ENCODE measurements at places on chromosomes 1 and 21.
A peak's percentile ranks its signal among the peaks of the same experiment; 100 is the strongest.

- DNase-seq = no peak
These were observed 433 bp upstream of the DMBX1 start for GRCh38 chr1:46489169-46489637.

GRCh38 chr1:44994309-44994898, 8.0 kb upstream of the EIF2B3 start:
- DNase-seq = no peak

DNA sequence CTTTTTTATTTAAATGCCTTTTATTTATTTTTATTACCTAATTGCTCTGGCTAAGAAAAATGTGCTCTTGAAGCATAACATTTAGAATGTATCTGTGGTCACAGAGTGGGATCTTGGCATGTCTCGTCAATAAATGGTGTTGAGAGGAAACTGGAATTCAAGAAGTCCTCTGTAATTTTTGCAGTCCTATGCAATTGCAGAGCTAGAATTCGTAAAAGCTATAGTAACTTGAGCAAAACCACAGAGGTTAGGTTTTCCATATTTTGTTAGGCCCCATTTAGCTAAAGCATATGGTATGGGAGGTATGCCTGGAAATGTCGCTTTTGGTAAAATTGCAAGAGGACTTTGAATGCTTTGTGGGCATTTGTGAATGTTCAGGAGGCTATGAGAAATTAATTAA, 466.7 kb upstream of the NFIA start:
- no peak for DNase-seq

DNA sequence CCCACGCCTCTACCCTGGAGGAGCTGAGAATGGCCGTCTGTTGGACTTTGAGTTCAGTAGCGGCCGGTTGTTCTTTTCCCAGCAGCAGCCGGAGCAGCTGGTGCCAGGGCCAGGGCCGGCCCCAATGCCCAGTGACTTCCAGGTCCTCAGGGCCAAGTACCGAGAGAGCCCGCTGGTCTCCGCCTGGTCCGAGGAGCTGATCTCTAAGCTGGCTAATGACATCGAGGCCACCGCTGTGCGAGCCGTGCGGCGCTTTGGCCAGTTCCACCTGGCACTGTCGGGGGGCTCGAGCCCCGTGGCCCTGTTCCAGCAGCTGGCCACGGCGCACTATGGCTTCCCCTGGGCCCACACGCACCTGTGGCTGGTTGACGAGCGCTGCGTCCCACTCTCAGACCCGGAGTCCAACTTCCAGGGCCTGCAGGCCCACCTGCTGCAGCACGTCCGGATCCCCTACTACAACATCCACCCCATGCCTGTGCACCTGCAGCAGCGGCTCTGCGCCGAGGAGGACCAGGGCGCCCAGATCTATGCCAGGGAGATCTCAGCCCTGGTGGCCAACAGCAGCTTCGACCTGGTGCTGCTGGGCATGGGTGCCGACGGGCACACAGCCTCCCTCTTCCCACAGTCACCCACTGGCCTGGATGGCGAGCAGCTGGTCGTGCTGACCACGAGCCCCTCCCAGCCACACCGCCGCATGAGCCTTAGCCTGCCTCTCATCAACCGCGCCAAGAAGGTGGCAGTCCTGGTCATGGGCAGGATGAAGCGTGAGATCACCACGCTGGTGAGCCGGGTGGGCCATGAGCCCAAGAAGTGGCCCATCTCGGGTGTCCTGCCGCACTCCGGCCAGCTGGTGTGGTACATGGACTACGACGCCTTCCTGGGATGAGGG, 28.5 kb upstream of the SPSB1 start:
- DNase-seq = no peak

GRCh38 chr21:20971296-20971921, 26.8 kb upstream of the NCAM2 start:
- peak; percentile 15 for DNase-seq

DNA sequence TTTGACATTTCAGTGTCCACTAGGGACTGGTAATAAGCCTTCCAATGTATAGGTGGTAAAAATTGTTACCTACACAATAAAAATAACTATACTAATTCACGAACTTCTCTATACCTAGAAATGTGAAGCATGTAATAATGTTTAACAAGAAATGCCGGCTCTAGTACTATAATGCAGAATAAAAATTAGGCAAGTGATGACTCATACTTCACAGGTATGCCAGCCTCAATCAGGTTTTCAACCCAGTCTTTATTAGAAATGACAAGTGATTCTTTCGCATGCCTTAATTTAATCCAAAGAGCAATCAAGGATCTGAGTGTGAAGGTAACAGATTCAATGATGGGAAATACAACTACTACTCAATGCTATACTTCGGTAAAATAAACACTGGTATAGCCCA, 134.9 kb downstream of the RERE start:
- DNase-seq = no peak
